Suppressor macrophage (primary cell): ENCODE measurements at places on chromosomes 7 and 10.
A peak's percentile ranks its signal among the peaks of the same experiment; 100 is the strongest.

DNA sequence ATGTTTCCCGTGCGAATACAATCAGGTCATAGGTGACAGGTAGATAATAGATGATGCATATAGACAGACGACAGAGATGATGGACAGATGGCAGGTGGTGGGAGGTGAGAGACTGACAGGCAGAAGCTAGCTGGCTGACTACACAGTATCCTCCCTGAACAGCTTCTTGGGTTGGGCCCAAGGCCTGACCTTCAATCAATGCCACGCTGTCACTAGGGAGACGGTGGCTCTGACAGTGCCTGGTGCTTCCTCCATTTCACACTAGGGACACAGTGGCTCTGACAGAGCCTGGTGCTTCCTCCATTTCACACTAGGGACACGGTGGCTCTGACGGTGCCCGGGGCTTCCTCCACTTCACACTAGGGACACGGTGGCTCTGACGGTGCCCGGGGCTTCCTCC lies 200.1 kb downstream of the DIP2C start:
- no peak for DNase-seq

DNA sequence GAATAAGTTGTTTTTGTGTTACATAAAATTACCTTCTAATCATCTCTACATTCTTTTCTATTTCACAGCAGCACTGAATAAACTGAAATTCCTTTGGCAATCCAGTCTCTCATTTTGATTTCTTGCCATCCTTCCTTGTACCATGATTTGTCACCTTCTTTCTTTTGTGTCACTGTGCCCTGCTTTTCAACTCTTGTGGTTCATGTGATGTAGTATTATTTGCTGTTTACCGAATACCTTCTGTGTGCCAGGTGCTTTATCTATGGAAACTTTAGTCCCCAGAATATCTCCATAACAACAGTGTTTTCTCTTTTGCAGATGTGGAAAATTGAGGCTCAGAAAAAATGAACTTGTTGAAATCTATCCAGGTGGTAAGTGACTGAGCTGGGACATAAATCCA lies 220.3 kb downstream of the STK31 start:
- DNase-seq, result no peak

GRCh38 chr10:23976275-23976674 lies 232.7 kb upstream of the KIAA1217 start:
- DNase-seq, result no peak

GRCh38 chr10:69506834-69507713 lies 55.8 kb downstream of the TSPAN15 start:
- DNase-seq, result no peak

- no peak for DNase-seq
These were observed 192.8 kb upstream of the AHR start for GRCh38 chr7:17105701-17106100.

- DNase-seq, result no peak
These were observed 112.8 kb downstream of the CDK14 start for GRCh38 chr7:90708841-90709317.

DNA sequence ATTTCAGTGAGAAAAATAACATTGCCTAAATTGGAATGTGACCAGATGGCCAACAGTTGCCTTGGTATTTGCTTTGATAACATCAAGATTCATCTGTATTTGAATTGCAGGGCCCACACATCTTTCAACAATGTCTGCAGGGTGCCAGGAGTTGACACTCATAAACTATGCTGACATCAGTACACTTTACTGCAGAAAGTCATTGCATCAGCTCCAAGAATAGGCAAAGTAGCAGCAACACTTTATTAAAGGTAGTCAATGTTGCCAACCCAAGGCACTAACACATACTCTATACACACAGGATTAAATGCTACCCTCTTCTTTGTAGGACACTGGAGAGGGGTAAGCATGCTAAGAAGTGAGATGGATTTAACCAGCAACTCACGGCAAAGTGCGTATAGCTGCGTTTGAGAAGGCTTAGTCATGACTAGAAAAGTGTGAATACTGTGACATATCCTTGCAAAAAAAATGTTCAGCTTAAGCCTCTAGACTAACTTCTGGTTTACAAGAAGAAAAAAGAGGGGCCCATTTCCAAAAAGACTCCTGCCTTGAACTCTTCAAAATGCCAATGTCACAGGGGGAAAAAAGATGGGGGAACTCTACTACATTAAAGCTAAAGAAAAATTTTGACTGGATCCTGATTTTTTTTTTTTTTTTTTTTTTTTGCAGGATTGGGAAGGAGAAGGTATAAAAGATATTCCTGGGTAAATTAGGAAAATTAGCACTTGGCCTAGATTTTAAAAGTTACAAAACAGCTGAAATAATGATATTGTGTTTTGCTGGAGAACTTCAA lies 2.2 kb downstream of the BBIP1 start:
- no peak for DNase-seq

GRCh38 chr10:20354166-20354565 lies 537.9 kb downstream of the PLXDC2 start:
- no peak for DNase-seq

GRCh38 chr7:38870147-38870546 lies 38.8 kb downstream of the VPS41 start:
- no peak for DNase-seq

DNA sequence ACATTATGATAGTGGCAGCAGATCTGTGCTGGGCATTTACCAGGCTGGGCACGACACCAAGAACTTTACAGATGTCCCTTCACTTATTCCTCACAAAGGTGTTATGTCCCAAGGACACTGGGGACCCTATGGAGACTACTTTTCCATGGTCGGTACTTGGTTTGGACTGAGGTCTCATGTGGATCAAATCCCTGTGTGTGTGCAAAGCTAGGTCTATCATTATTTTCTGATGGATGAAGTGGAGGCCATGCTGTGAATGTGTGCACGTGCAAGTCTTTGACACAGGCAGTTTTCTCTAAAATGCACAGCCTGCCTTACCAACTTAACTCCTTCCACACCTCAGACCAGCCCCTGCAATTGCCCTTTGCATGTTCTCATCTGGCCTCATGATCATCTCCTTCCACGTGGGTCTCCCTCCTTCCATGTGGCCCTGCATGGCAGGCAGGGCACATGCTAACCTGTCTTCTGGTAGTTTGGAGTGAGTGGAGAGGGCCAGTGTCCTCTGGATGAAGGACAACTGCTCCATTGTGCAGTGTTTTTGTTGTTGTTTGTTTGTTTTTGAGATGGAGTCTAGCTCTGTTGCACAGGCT lies 16.0 kb upstream of the ZNF273 start:
- DNase-seq, result no peak

- peak; percentile 23 for DNase-seq
These were observed 11.4 kb upstream of the REPIN1 start for GRCh38 chr7:150357270-150357669.

DNA sequence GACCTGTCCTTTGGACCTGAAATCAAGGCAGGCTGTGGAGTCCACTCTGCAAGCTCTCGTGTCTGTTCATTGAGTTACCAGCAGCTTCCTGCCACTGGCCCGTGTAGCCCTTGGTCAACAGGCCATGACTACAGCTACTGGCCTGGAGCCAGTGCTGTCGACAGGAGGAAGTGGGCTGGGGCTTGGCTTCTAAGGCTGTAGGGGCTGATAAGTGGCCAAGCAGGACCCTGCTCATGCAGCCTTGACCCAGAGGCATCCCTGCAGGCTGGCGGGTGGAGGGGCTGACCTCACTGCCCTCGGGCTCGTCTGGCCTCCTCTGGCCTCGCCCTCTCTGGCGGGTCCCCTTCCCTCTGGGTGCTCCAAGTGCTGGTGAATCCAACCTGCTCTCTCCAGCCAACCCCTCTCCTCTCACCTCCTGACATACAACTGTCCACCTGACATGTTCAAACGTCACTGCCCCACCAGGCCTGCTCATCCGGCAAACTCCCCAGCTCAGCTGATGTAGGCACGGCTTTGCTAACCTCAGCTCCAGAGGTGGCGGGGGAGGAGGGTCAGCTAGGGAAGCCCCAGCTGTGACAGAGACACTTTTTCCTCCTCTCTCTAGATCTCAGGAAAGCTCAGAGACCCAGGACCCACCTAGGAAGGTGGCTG lies 188.6 kb upstream of the LYZL2 start:
- peak; percentile 70 for DNase-seq

DNA sequence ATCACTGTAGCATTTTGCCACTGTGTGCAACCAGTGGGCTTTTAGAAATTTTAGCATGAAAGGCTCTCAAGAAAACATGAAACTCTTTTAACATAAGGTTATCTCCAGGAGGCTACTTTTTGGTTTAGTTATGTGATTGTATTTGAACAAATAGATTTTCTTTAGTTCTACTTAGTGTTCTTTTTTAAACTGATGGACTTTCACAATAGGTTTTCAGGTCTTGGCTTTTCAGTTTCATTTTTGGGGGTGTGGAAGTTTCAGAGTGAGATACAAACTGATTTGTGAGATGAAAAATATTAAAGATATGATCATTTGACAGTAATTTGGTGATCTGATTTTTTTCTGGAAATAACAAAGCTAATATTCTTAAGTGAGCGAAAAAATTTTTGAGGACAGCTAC lies 344.1 kb downstream of the PHF14 start:
- no peak for DNase-seq

GRCh38 chr10:14889318-14889717 lies 10.7 kb downstream of the SUV39H2 start:
- DNase-seq, result no peak

DNA sequence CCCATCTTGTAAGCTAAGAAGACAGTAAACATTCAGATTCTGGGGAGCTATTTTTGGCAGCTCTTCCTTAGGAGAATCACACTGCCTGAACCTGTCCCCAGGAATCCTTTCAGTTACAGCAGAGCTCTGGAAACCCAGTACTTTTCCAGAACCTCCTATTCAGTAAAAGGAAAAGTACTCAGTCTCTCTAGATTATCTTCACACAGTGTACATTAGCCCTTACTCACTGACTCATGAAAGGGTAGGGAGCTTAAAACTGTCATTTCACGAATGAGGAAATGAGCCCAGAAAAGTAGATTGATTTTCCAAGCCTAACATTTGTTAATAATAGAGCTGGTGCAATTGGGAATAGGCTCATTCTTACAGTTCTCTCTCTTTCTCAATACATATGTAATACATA lies 3.9 kb upstream of the CNNM1 start:
- DNase-seq, result no peak

DNA sequence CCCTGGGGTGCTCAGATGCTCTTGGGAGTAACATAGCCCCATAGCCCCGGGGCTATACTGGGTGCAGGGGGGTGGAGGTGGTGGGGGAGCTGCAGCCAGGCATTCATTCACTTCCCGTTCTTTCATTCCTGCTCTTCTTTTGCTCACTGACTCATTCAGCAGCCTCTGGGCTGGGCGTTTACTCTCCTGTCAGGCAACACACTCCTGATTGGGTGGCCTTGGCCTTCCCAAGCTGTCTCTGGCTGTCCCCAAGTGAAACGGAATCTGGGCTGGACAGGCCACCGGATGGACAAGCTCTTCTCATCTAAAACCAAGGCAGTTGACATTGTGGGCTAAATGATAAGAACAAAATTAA lies 34.6 kb downstream of the CHST3 start:
- no peak for DNase-seq

DNA sequence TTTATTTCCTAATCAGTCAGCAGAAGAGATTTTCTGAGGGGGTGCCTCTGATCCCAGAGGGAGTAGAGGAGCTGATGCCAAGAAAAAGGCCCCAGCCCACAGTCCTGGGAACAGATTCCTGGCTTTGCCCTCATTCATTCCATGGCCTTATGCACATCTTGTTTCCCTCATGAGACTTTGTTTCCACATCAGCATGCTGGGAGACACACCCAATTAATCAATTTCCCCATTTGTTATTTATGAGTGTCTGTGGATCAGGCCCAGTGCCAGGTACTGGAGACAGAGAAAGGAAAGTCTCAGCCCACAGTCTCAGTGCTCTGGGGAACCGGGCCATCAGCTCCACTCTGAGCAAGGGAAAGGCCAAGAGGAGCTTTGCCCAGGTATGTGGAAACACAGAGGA lies 496.2 kb upstream of the ZMIZ1 start:
- DNase-seq, result no peak

- no peak for DNase-seq
These were observed 40.6 kb downstream of the TMEM60 start for GRCh38 chr7:77757589-77757988.

DNA sequence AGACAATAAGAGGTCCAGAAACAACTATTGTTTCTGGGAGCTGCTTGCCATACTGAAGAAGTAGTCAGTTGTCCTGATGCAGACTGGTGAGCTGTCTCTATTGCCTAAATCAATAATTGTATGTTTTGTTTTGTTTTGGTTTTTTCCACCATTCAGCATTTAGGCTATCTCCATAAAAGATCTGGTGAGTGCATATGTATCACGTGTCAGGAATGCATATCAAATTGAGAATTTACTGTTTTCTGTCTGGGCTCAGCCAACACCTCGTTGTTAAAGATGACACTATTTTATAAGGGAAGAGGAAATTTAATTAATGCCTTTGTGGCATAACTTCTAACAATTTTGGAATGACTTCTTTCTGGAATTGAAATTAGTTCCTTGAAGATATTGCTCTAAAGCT lies 66.2 kb downstream of the SORCS1 start:
- DNase-seq, result no peak

DNA sequence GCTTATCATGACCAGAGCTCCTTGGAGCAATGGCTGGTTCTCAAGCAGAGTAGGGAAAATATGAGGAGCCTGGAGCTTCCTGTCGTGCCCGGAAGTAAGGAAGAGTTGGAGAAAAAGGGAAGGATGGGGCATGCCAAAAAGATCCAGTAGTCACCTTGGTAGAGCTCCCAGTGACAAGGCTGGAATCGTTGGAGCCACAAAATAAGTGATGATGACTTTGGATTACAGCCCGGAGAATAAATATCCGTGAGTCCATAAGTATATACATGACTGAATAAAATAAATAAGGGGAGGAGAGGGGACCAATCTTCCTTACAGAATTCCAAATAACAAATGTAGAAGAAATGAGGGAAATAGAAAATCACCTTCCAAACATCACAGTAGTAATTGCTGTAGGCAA lies 29.3 kb downstream of the LMTK2 start:
- no peak for DNase-seq

GRCh38 chr10:23157239-23157681 lies 34.9 kb upstream of the PTF1A start:
- no peak for DNase-seq

DNA sequence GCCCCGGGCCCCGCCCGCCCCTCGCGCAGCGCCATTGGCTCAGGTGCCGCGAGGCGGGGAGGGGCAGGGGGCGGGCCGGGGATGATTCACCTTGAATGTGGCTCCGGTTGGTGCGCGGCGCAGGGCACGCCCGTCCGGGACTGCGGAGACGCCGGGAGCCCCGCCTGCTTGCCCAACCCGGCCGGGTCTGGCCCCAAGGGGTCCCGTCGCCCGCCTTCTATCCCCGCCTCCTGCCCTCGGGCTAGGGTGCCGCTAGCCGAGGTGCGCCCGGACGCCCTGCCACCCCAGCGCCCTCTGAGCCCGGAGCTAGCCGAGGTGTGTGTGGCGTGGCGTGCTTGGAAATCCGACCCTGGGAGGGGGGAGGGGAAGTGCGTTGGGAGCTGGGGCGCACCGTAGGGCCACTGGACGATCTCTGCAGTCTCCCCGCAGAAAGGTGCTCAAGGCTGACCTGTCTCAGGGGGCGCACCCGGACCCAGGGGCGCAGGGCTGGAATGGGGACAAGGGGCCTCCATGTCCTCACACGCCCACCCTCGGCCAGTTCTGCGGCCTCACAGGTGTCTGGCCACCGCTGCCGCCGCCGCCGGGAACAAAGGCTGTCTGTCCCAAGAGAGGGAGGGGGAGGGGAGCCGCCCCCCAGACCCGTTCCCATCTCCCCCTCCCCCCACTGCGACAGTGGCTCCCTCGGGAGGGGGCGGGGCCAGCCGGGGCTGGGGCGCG lies 168.9 kb downstream of the NRF1 start:
- no peak for DNase-seq
